ENCODE measurements at places on chromosomes 16 and 17.
A peak's percentile ranks its signal among the peaks of the same experiment; 100 is the strongest.

- DNase-seq: no peak
Observed at GRCh38 chr17:33970279-33970678, 284.8 kb upstream of the CCL2 start.

DNA sequence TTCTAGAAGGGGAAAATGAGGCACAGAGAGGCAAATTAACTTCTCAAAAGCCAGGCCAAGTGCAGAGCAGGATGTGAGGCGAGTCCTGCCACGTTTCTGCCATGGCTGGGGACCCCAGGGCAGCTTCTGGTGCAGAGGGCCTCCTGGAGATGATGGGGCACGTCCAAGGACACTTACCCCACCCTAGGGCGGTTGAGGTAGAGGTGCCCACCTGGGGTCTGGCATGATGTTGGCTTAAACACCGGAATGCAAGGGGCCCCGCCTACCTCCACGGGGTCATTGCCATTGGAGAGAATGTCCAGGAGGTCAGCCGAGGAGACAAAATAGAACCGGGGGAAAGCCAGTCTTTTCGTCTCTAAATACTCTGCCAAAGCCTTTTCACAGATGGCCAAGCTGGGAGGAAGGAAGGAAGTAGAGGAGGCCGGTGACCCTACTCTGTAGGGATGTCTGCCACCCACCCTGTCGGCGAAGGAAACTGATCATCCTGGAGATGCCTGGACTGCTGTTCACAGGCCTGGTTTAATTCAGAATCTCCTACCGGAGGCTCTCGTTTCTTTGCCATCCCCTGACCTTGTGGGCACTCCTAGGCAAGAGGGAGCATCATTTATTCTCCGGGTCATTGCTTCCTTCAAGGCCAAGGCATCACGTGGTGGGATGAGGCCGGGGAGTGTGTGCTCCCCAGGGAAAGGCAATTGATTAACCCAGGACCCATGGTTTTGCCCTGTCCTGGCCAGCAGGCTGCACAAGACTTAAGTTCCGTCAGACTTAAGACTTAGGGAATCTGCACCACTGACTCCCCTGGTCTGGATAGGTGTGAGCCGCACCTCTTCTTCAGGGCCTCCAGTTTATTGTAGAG, 70.5 kb downstream of the DNAH17 start:
- no peak for DNase-seq

- DNase-seq: no peak
Observed at GRCh38 chr16:85289760-85290625, 177.7 kb upstream of the CIBAR2 start.

DNA sequence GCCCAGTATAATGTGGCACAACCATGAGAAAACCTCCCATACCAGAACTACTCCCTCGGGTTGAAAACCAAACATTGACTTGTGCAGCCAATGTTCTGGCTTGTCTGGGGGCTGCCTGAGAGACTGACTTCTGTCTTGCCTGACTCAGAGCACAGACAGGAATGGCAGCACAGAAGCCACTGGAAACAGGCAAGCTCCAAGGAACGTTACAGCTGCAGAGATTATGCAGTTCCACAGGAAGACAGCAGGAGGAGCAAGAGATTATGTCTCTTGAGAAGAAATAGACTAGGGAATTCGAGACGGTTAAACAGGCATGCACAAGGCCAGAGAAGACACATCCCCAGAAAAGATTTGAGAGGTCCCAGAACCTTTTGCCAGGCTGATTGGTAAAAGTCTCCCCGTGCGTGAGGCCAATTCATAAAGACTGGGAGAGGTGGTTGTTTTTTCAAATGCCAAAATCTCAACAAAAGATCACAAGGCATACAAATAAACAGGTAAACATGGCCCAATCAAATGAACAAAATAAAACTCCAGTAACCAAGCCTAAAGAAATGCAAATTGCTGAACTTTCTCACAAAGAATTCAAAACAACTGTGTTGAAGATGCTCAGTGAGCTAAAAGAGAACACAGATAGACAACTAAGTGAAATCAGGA, 90.6 kb upstream of the CDH5 start:
- DNase-seq: peak; percentile 41

GRCh38 chr16:22898874-22899348, 84.9 kb downstream of the HS3ST2 start:
- DNase-seq: peak; percentile 75

GRCh38 chr17:31524926-31525800, 133.7 kb downstream of the RAB11FIP4 start:
- DNase-seq: peak; percentile 92

GRCh38 chr16:12988071-12988470, 86.7 kb downstream of the SHISA9 start:
- no peak for DNase-seq

DNA sequence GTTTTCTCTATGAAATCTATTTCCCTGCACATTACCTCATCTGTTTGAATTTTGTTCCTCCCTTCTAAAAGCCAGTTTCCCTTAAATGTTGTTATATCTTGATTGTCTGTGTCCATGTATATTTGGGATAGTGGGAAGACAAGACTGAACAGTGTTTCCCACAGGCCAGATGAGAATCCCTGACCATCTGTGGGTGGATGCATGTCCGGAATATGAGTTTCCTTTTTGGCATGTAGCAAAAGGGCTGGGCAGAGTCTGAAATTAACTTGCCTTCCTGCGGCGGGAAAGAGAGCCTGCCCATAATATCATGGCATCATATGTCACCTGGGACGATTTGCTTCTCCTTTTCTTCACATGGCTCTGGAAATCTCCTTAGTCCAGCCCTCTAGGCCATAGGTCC, 385.8 kb upstream of the MAF start:
- DNase-seq: no peak

DNA sequence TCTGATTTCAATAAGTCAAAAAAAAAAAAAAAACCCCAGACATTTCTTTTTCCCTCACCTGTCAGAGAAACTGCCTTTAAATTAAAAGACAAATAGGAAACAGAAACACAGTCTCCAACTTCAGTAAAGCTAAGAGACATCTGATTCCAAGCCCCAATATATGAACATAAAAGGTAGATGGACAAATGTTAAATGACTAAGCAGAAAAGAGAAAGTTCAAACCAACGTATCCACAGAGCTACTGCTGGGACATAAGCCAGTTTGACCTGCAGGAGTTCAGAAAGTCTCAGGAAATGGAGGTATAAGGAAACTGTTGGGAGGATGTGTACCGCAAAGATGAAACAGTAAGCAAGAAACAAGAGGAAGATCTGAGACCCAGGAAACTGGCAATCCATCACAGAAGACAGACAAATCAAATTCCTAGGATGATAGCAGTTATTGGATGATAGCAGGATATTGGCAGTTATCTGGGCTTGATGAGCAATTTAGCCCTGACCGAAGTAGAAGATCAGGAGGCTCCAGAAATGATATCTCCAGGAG, 135.0 kb downstream of the BRIP1 start:
- DNase-seq: no peak

DNA sequence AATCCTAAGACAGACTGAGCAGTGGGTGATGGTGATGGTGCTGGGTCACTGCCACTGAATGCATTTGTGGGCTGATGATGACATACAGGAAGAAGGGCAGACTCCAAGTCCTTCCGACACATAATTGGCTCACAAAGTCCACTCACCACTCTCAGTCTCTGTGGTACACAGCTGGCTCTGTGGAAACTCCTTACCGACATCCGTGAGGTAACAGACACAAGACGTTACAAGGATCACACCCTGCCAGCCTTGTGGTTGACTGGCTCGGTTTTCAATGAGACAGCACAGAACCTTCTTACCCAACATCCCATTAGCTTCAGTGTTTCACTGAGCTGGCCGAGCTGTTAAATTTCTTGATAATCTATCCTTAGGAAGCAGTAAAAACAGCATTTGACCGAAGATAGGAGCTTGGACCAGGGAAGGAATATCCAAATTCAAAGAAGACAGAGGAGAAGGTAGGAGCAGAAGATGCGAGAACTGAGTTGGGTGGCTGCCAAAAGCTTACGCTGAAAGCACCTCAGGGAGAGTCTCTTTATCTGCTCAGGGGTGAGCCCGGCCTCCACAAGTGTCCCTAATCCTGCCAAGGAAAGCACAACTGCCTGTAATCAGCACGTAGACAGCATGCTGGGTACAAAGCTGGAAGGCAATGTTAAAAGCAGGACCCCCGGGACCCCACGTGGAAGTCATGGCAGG, 5.5 kb upstream of the MXRA7 start:
- DNase-seq: no peak

DNA sequence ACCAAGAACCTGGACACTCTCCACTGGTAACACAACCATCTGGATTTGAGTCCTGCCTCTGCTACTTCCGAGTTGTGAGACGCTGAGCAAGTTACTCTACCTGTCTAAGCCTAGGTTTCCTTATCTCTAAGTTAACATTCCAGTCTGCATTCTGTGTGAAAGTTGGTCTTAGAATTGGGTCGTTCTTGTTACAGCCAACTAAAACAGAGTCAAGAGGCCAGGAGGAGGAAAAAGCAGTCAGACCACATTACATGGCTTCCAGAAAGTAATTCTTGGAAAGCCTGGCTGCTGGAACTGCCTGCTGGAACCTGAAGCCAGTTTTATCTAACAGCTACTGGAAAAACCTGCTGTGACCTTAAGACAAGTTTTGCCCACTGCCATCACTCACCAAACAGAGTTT, 38.4 kb upstream of the XYLT1 start:
- DNase-seq: no peak

DNA sequence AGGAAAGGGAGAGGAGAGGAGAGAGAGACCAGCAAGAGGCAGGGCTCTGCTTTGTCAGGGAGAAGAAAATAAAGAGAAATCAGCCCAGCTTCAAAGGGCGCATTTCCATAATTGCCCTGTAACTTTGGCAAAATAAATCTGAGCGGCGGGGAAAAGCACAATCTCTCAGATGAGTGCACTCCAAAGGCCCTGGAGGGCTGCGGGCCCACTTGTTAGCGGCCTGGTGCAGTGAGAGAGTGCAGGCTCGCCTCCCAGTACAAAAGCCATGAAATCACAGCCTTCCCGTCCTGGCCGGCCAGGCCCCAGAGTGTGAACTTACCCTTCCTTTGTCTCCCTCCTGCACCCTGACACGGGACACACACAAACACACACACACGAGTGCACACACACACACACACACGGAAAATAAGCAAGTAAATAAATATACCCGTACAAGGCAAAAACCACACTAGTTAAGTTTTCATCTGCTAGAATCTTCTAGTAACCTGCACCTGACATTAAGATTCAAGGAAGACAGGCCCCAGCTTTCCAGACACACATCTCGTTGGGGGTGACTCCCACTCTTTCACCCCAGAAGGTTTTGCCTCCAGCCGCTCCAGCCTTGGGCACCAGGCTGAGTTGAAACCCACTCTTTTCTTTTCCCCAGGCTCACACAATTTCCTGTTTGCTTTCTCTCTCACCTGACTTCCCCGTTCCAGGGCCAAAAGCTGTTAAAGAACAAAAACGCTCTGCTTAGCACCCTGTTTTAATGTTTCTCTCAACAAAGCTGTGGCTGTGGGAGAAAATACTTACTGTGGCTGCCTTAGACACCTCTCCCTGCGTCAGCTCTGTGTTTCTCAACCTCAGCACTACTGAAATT, 8.5 kb downstream of the IRX3 start:
- no peak for DNase-seq

DNA sequence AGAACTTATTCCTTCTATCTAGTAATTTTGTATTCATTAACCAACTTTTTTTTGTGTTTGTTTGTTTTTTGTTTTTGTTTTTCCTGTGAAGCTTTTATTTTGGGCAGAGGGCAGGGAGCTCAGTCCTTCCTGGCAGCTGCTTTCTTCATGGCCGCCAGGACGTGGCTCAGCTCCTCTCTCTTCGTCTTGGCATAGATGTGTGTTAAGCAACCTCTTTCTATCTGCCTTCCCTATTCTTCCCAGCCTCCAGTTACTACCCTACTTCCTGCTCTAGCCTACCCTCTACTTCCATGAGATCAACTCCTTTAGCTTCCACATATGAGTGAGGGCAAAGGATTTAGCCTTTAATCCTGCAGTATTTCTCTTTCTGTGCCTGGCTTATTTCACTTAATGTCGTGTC, 8.2 kb upstream of the BRD7 start:
- no peak for DNase-seq

DNA sequence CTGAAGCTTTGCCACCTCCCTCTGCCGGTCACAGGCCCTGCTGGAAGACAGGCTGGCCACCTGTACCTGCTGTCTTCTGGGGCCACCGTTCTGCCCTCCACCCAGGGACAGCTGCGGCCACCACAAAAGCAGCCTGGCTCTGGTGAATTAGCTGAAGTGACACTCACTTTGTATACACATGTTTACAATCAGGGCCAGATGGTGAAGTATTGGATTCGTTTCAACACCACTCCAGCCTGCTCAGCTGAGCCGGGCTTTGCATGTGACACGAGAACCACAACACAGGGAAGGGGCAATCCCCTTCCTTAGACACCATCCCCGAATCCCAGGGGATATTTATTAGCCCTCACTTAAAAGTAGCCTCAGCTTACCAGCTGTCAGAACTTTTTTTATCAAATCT, 191.5 kb upstream of the RPL38 start:
- DNase-seq: no peak

GRCh38 chr16:1496464-1496863, 3.3 kb downstream of the TELO2 start:
- DNase-seq: no peak

DNA sequence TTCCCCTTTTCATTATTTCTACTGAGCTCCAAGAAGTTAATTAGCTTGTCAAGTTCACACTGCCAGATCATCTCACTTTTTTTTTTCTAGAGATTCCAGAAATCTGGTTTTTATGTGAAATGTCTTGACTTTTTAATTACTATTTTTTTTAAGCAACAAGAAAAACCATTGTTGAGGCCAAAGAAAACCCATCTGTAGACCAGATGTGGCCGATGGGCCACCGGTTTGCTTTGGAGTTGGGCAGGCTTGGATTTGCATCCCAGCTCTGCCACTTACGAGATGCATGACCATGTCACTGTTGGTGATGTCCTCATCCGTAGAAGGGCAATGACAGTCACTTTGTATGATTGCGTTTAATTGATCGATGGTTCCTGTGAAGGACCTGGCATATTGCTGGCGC, 34.2 kb upstream of the MRTFB start:
- no peak for DNase-seq

DNA sequence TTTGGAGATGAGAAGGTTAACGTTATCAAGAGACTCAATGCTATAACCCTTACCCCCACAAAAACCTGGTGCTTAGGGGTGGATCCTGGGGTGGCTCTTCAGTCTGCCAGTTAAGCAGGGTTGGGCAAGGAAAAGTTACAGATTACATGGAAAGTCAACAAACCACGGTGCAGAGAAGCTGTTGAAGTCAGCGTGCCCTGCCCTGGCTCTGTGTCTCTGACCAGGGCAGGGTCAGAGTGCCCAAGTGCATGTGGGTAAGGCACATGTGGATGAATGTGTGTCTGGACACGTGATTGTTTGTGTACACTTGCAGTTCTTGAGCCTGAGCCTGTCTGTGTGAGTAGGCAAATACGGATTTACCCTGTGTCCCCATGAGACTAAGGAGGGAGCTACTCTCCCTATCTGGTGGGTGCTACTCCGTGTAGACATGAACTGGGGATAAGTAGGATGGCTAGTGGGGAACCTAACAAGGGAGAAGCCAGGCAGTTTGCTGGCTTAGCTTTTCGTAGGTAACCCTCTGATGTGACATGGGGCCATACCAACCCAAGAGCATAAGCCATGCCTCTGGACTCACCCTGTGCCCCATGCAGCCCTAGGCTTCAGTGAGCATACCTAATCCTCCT, 5.5 kb downstream of the IGFBP4 start:
- no peak for DNase-seq

Measured in progenitor cell of endocrine pancreas (in vitro differentiated cells).